IMR-90 (cell line): ENCODE measurements at places on chromosomes 12 and 14.
A peak's percentile ranks its signal among the peaks of the same experiment; 100 is the strongest.

- peak; percentile 30 for DNase-seq
Observed at GRCh38 chr12:116441292-116441691, 117.9 kb upstream of the MAP1LC3B2 start.

DNA sequence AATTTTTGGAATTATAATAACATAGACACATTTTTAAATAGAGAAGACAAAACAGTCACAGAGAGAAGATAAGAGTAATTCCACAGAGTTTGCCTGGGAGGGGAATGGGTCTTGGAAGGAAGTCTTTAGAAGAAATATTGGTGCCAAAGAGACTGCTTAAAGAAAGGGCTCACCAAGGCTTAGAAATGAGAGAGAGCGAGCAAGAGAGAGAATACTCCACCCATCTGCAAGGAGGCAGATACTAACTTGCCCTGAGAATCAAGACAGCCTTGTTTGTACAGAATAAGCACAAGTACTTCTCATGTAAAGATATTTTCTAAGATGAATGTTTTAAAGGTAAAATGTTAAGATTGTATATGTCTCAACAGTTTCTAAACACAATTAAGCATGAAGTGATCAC is 165.5 kb downstream of the SLC38A4 start:
- peak; percentile 30 for DNase-seq

- DNase-seq, result no peak
Observed at GRCh38 chr14:90407230-90407629, 10.4 kb downstream of the CALM1 start.

- no peak for DNase-seq
Observed at GRCh38 chr14:105413544-105413886, 6.1 kb upstream of the MTA1 start.

DNA sequence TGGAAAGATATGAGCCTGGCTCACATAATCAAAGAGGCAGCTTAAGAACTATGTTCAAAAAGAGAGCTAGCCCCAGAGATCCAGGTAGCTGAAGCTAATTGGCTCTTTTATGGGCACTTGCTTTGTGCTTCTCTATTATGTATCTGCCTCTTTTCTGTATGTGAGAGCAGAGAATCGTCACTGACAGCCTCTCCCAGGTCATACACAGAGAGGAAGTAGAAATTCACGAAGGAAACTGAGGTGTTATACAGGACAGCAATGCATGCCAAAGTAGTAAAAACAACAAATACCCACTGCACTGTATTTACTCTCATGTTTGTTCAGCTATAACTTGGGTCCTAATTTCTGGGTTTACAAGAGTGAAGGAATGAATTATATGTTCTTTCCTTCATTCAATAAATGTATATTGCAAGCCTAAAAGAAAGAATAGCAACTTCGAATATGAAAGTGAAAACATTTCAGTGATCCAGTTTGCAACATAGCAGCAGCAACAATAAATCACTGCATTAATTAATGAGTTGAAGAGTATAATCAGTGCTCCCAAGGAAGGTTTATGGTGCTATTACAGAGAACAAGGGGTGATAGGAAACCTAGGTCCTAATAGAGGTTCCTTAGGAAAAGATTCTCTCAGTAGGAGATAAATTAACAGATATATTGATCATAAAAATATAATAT is 47.1 kb upstream of the ATXN7L3B start:
- DNase-seq, result no peak

DNA sequence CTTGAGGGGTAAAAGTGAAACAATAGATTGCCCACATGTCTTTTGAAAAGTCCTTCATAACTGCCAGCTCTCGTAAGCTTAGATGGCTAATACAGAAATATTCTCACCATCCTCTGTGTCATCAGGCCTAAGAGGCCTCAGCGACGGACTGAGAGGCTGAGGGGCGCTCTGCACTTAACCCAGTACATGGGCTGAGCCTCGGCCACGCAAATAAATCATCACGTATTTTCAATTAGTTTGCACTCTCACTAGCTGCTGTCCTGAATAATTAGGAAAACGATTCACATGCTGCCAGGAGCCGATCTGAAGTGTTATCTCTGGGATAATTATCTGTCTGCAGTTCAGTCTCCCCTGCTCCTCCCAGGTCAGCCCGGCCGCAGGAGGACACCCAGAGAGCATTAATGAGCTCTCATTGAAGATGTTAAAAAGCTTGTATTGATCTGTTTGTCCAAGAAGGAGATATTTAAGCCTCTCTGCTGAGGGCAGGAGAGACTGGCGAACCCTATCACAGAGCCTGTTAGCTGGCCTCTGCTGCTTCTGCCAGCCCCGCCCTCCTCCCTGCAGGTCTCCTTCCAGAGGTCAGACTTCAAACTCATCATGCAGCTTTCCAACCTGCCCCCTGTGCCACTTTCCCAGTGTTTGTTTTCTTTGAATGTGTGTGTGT is 1051.3 kb downstream of the VRK1 start:
- DNase-seq, result no peak

- DNase-seq, result peak; percentile 72
Observed at GRCh38 chr14:75711105-75711795, 50.2 kb downstream of the TTLL5 start.

- DNase-seq, result no peak
Observed at GRCh38 chr14:103232831-103233319, 101.2 kb upstream of the EIF5 start.

DNA sequence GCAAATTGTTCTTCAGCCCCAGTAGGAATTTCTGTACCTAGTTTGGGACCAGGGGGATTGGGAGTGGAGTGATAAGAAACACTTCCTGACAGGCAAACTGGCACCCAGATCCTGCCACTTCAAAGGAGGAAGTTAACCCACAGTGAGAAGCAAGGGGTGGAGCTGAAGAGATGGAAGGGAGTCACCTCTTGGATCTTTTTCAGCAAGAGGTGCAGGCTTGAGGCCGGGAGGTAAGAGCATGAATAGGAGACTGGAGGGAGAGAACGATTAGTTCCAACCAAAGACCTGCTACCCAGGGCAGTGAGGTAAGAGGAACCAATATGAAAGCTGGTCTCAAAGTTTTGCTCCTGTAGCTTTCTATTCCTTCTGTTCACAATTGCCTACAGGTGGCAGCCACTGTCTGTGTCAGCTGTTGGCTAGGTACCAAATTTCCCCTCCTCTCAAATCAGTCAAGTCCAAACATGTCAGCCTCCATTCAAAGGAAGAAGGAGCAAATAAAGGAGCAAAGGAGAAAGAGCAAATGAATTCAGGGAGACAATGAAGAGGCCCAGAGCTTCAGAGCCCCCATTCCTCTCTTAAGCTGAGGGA is 14.9 kb upstream of the TAC3 start:
- DNase-seq, result no peak

DNA sequence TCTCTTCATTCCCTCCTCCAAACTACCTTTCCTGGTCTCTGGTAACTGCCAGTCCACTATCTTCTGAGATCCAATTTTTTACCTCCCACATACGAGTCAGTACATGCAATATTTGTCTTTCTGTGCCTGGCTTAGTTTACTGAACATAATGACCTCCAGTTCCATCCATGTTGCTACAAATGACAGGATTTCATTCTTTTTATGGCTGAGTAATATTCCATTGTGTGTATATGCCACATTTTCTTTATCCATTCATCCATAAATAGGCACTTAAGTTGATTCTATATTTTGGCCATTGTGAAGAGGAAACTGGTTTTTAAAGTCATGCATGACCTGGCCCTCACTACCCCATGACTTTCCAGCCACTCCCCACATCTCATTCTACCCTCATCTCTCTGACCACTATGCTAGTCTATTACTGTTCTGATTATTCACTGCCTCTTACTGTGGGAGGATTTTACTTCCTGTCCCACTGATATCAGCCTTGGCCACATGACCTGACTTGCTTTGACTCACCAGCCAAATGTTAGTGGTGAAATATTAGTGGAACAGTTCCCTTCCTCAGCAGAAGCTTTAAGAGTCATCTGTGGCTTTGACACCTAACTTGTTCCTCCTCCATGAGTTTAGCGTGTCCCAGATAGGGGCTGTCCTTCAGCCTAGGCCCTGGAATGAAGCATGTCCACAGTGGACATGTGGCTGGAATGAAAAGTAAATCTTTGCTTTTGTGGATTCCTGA is 52.2 kb downstream of the GOLGA5 start:
- peak; percentile 82 for DNase-seq

DNA sequence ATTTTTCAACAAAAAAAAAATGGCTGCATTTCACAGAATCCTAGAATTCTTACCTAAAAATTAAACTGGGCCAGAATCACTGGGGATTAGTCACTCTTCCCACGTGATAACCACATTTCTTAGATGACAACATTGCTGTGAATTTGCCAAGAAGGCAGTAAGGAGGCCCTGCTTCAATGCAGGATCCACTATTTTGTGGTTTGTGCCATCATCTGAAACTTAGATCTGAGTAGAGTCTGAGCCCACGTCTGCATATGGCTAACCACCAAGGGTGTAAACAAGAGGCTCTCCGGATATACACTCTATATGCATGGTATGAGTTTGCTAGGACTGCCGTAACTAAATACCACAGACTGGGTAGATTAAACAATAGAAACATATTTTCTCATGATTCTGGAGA is 24.4 kb upstream of the TBX5 start:
- DNase-seq, result peak; percentile 100

- peak; percentile 48 for DNase-seq
Observed at GRCh38 chr14:55458800-55459515, 18.5 kb upstream of the TBPL2 start.

- no peak for DNase-seq
Observed at GRCh38 chr14:65790172-65790815, 377.8 kb downstream of the FUT8 start.

GRCh38 chr12:124365726-124366430 is 71.0 kb downstream of the RFLNA start:
- no peak for DNase-seq

- DNase-seq, result no peak
Observed at GRCh38 chr12:25617991-25618390, 64.9 kb upstream of the LMNTD1 start.

DNA sequence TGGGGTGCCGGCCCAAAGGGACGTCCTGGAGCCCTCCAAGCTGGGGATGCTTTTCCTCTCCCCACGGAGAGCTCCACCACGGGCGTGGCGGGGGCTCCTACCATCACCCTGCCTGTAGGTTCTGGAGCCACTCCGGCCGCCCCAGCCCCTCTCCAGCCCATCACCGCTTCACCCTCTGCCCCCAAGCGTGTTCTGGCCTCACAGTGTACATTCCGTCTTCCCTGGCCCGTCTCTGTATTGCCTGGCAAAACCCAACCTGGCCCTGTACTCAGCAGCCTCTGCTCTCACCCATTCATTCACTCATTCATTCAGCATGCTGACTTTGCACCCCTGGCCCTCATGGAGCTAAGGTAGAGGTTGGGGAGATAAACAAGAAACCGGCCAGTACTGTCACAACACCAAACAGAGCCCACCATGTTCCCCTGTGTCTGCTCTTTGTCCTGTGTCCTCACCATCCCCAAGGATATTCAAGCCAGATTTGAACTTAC is 20.3 kb downstream of the SLC25A29 start:
- no peak for DNase-seq

- DNase-seq, result no peak
Observed at GRCh38 chr12:102009796-102010195, 52.0 kb downstream of the WASHC3 start.

DNA sequence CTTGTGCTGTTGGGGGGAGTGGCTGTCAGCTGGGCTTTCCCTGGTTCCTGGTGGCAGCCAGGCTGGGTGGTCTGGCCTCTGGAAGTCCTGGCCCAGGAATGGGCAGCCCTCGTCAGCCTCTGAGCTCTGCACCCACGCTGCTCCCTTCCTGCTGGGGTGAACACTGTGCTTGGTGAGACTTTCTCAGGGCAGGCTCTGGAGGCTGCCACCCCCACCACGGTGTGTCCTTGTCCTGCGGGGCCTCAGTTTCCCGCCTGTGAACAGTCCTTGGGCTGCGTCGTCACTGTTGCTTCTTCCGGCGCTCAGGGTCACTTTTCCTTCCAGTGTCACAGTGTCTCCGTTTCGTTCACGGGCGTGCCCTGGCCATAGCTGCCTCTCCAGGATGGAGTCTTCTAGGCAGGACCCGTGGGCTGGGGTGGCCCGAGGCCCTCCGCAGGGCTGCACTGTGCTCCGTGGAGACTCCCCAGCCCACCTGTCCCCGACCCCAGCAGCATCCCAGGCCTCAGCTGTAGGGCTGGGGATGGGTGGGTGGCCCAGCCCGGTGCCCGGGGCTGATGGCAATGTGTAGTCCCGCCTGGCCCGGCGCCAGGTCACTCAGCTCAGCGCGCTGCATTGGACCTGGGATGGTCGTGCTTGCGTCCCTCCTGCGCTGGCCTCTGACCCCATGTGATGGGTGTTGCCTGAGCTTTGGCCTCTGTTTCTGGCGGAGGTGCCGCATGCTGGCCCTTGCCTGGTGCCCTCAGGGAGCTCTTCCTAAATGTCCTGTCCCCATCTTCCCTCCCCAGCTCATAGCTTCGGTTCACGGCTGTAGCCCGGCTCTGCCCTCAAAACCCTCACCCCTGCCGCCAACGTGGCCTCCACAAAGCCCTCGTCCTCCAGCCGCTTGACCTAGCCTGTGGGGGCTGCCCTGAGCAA is 6.8 kb downstream of the KIF26A start:
- no peak for DNase-seq

DNA sequence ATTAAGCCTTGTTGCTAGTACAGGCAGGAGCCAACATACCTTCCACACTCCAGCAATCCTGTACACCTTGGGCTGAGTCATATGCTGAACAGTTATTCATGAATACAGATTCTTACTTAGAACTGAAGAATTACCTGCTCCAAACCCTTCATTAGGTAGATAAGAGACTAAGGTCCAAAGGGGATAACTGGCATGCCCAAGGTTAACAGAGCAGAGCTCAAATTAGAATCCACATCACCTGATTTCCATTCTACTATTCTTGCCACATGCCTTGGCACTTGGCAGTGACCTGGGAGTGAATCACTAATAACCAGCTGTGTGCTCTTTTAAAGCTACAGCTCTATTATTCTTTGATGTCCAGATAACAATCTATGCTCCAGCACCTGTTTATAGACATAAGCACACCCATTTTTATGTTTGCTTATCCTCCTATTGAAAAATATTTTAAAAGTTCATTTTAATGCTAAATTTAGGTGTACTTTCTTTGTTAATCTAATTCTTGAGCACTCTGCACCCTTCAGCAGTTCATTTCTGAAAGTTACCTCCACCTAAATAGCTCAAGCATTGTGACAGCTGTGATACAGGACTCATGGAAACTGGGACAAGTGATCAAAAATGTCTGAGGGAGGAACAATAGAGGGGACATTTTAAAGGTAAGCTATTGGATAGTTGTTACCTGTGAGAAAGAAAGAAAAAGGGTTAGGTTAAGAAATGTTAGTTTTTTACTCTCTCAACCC is 19.4 kb downstream of the LPCAT3 start:
- DNase-seq, result no peak

- no peak for DNase-seq
Observed at GRCh38 chr14:24673534-24674203, 39.7 kb upstream of the GZMB start.

DNA sequence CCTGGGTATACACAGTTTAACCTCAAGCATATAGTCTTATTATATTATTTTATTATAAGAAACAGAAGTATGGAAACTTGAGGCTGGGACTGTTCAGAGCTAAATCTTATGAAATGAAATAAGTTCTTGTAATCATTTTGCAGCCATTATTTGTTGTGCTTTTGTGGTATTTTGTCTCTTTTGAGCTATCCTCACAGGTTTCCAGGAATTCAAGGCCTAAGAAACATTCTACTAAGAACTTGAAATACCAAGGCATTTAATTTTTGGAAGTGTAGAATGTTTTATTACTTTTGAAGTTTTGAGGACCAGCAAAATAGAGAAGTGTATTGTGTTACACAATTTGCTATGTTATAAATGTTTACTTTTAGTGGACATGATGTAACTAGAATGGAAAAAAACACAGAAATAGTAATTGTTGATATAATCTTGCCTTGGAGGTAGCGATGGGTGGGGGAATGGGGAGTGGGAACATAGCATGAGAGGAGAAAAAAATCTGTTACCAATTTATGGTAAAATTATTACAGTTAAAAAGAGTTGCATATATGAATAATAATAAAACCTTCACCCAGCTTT is 81.7 kb downstream of the CRADD start:
- no peak for DNase-seq
